ENCODE measurements at places on chromosomes 11 and 22.

DNA sequence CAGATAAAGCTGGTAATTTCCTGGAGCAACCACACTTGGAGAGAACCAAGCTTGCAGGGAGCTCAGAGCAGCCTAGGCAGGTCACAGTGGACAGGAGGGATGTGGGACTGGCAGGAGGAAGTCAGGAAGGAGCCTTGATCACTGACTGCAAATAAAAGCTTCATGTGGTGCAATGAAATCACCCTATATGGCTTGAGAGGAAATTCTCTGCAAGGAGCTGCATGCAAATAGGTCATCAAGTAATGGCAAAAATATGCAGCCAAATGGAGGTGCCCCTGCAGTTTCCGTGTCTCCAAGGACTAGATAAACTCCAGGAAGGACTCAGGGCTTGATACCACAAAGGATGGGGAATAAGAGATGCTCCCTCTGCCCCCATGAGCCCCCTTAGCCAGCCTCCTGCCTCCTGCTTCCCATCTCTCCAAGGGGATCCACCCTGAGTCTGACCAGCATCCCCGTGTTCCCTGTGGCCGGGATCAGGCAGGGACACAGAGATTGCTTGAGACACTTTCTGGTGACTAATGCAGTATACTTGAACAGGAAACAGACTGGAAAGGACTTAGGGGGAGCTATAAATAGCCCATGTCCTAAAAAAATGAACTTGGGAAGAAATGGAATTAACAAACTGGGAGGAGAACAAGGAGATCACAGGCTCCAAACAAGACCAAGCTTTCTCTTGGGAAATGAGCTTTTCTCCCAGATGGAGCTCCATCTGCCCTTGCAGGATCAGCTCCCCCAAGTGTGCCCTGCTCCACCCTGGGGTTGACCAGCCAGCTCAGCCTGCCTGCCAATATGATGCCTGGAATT lies 23.9 kb upstream of the MICAL2 start:
- DNase-seq, result no peak

GRCh38 chr11:11380883-11381282 lies 27.8 kb upstream of the CSNK2A3 start:
- DNase-seq, result no peak

DNA sequence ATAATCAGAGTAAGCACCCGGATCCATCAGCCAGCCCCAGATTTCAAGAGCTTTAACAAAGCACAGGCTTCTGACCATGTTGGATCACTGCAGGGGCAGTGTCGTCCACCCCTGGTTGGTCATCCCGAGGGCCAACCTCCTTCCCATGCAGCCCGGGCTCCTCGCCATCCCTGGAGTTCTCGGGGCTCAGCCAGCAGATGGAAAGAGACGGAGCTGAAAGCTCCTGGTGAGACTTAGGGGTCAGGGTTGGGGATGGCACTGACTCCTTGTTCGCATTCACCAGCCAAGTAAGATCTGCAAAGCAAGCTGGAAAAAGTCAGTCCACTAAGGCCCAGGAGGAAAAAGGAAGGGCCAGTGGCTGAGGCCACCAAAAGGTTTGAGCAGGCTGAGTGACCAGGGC lies 888.9 kb downstream of the BRD1 start:
- no peak for DNase-seq

- DNase-seq, result no peak
These were observed 3.5 kb downstream of the ADM start for GRCh38 chr11:10308201-10308954.

GRCh38 chr11:3123305-3123704 lies 41.8 kb downstream of the OSBPL5 start:
- no peak for DNase-seq

GRCh38 chr11:105862736-105863367 lies 159.2 kb downstream of the MSANTD4 start:
- peak; percentile 61 for DNase-seq

GRCh38 chr22:26660961-26661578 lies 3.7 kb downstream of the MIAT start:
- peak; percentile 94 for DNase-seq

GRCh38 chr11:8773916-8774539 lies 91.4 kb downstream of the RPL27A start:
- DNase-seq, result no peak

DNA sequence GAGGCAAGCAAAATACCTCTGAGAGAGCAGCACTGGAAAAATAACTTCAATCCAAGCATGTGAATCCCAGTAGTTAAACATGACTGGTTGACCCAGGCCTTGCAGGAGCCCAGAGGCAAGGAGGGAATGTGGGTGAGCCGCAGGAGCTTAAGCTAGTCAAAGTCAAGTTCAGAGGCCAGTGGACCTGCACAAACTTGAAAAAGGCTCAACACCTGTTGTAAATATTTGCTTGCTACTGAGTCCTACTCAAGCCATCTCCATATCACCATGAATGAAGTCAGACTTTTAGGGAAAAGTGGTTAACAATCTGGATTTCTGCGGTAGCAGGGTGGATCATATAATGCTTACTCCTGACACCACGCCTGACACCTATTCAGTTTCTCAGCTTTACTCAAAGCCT lies 4.8 kb upstream of the CAT start:
- no peak for DNase-seq

DNA sequence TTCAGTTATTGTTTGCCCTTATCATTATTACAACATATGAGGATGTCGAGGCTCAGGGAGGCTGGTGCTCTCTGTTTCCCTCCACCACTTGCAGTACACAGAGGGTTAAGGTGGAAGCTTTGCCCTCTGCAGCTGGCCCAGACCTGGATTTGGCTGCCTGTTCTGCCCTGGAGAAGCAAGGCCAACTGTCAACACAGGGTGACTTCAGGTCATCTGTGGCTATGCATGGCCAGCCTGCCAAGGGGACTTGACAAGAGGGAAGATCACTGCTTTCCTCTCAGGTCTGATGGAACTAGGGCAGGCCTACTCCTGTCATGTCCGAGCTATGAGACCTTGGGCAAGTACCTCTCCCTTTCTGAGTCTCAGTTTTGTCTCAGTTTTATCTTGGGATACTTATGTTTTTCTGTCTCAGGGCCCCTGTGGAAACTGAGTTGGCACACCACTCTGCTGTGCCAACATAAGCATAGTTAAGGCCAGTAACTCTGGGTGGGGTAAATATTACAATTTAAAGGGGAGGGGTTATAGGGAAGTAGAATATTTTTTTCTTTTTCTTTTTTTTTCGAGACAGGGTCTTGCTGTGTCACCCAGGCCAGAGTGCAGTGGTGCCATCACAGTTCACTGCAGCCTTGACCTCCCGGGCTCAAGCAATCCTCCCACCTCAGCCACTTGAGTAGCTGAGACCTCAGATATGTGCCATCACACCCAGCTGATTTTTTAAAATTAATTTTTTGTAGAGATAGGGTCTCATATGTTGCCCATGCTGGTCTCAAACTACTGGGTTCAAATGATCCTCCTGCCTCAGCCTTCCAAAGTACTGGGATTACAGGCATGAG lies 2.4 kb upstream of the THRSP start:
- no peak for DNase-seq

DNA sequence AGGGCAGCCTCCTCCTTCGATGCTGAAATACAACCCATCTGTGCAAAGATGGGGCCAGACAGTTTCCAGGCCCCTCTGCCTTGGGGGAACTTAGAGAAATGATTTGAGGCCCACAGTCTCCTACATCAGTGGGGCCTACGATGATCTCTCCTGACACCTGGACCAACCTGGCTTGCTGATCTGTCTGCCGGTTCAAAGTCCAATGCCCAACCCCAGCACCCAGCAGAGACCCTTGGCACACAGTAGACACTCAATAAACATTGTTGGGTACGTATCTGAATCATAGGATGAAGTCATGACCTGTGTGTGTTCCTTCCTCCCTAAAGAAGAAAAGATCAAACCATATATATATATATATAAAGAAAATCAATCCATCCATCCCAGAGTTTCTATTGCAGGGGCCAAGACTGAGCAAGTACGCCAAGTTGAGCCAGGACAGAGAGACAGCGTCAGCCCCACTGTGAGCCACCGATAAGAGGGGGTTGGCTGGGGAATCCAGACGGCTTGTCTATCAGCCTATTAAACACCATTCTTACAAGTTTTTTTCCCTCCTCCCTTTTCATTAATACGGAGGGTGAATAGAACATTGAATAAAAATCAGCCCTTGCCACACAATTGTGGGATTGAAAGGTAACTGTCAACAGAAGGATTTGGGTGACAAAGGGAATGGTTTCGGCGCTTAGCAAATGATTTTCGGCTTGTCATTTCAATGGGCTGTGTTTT lies 244.1 kb downstream of the MN1 start:
- no peak for DNase-seq

DNA sequence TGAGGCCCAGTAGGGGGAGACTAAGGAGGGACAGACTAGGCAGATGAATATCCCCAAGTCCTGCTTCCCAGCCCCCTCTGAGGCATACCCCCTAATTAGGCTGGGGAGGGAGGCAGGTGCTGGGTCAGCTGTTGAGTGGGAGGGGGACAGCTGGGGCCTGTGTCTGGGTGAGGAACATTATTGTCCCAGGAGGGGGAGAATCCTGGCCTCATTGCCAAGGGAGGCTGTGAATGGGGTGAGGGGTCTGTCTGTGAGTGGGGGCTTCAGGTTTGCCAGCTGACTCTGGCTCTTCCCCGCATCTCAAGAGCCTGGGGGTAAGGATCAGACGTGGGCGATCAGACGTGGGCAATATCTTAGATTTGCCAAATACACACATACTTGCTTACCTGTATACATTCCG lies 2.1 kb downstream of the INPPL1 start:
- no peak for DNase-seq
